ENCODE measurements at places on chromosomes 1 and 21.

DNA sequence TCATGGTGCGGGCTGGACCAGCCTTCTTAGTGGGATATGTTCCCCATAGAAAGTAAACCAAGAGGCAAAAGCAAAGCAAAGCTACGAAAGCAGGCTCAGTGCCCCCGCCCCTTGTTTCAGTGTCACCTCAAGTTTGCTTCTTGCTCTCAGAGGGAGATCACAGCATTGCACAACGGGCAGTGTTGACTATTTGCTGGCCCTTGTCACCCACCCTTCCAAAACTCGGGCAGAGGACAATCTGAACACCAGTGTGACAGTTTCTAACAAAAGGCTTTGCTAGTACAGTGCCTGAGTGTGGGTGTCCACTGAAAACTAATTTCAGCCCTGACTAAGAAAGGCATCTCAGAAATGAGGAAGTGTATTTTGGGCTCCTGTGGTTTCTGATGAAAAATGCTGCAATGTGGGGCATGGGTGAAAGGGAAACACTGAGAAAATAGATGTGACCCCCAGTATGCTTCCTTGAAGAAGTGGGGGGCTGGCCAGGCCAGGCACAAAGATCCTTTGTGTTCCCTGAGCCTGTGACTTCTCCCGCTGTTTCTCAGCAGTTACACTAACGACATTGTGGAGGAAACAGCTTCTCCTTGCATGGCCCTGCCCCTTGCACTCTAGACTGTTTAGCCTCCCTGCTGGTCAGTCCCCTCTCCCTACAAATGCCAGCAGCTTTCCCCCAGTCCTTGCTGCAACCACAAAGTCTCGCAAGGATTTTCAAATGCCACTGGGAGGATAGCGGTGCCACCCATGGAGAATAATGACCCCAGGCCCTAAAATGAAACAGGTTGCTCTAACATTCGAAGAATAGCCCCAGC is 33.3 kb upstream of the KCNE1 start:
- peak; percentile 94 for DNase-seq

GRCh38 chr1:53210954-53211353 is 9.5 kb downstream of the CZIB start:
- DNase-seq = no peak

DNA sequence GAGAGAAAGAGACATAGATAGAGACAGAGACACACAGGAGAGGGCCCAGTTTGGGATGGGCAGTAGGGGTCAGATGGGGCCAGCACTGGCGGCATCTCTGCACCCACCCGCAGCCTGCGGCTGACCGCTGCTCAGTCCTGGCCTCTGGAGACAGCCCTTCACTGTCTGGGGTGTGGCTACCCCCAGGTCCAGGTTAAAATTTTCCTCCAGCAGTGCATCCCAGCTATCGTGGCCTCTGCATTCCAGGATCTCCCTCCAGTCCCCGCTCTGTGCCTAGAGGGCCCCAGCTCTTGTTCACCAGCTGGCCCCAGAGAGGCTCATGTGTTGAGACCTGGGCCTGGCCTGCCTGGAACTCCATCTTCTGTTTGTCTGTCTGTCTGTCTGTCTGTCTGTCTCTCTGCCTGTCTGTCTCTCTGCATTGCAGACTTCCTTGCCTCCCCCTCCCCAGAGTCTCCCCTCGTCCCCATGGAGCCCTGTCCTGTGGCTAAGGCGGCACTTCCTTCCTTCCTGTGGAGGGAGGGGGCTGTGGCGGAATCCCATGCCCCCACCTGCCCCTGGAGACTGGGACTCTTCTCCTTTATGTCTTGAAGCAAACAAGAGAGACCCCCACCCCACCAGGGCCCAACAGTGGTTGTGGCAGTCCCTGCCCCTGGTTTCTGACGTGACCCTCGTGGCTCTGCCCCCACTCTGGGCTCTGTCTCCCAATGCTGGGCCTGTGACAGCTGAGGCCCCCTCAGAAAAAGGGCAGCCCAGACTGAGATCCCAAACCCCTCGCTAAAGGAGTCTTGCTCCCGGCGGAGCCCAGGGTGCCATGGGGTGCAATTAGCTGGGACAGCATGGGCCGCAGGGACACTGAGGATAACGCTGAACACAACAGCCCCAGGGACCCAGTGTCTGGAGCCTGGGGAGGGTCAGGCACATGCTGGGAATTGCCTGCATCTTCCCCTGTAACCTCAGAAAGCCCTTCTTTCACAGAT is 241.8 kb downstream of the NPHP4 start:
- DNase-seq = no peak

DNA sequence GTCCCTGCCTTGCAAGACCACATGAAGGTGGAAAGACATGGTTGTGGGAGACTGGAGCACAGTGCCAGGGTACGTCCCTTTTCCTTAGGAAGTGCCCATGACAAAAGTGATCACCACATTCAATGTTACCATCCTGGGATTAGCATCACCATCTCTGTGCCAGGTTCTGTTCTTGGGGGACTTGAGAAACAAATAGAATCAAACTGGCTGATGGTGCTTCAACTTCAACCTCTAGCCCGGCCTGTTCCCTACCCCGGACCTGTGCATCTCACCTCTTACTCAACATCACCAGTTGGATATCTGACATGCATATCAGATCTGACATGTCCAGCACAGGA is 153.3 kb downstream of the GRIK3 start:
- no peak for DNase-seq
